ENCODE measurements at places on chromosomes 4 and X.

DNA sequence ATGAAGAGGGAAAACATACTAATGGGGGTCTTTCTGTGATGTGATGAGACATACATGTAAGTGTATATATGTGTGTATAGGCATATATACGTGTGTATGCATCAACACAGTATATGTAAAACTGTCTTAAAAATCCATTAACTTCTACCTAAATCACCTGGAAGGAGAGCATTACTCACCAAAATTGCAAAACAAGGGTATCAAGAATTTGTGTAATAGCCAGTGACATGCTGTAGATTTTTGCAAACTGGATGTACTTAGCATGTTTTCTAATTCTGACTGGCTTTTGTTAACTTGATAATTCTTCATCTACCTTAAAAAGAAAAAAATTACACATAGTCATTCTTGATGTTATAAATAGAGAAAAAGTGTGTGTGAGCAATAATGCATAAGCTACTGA, 104.7 kb downstream of the PRRG1 start:
- DNase-seq: no peak

DNA sequence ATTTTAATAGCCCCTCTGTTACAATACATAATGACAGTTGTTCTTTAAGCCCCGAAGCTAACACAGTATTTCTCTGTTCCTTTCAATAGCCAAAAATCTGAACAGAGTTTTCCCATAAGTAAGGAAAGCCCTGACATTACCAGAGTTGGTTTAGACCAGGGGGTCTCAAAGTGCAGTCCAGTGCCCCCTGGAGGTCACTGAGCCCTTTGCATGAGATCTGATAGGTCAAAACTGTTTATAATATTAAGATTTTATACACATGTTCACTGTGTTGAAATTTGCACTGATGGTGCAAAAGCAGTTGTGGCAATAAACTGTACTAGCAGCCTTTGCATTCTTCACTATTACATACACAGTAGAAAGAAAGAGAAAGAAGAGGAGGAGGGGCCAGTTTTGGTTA, 177.1 kb downstream of the SPANXN3 start:
- no peak for DNase-seq

GRCh38 chr4:150139297-150139865, 61.1 kb downstream of the DCLK2 start:
- no peak for DNase-seq

DNA sequence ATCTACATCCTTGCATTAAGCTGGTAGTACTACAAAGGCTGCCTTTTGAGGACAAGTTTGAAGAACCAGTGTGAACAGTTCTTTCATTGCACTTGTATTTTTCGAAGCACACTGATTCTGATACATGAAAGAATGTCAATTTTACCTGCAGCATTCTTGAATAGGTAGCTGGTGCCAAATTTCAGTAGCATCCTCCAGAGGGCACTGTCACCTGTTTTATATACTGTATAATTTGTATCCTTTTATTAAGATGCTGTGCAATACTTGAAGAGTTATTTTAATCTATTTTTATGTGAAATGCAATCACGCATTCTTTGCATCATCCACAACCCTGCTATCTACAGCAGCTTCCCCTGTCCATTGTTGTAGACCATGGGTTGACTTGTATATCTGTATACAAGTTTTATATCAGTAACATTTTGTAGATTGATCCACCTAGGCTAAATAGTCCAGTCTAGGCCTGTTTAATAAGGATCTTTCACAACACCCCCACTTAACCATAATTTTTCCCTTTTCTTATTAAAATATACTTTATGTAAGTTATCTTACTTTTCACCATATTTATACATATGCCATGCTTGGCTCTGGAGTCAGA, 325.7 kb downstream of the PCDH7 start:
- DNase-seq: no peak

- no peak for DNase-seq
These were observed 93.3 kb downstream of the UGT8 start for GRCh38 chr4:114691865-114692264.

DNA sequence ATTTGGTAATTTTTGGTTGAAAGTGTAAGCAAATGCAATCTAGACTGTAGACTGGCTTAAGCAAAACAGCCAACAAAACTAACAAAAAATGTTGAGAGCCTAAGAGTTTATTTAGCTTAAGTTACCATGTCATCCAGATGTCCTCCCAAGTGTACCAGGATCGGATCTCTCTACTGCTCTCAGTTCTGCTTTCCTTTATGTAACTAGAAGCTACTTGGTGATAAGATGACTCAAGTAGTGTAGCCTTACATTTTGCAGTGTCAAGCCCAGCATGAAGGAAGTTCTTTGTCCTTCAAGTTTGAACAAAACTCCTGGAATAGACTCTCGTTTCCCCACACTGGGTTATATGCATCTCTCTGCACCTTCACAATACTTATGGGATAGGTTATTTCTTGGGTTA, 1500.0 kb downstream of the STIM2 start:
- DNase-seq: no peak

GRCh38 chr4:73257234-73257633, 1.4 kb downstream of the ANKRD17 start:
- DNase-seq: peak; percentile 41

DNA sequence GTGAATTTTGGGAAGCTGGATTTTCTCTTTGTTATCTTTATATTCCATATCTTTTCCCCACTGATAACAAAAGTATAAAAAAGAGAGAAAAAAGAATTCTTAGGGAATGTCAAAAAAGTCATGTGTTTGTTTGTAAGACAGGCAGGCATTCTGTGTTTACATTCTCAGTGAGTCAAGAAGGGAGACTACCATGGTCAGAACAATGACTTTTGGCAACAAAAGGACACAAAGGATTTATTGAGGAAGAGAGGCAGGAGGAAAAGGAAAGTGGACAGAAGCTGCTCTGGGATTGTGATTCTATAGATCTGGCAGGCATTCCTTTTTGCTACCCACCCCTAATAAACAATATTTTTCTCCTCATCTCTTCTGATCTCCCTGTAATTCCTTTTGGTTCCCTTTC, 5.9 kb upstream of the ANK2 start:
- no peak for DNase-seq

- no peak for DNase-seq
These were observed 135.5 kb downstream of the REPS2 start for GRCh38 chrX:17081968-17082367.

All from CD4-positive, alpha-beta T cell (primary cell).